ENCODE measurements at places on chromosomes 3 and 15. TPM values are rescaled to one million over a fixed set of nuclear protein-coding genes. Genes with fewer than 3 reads are reported as not detected.

DNA sequence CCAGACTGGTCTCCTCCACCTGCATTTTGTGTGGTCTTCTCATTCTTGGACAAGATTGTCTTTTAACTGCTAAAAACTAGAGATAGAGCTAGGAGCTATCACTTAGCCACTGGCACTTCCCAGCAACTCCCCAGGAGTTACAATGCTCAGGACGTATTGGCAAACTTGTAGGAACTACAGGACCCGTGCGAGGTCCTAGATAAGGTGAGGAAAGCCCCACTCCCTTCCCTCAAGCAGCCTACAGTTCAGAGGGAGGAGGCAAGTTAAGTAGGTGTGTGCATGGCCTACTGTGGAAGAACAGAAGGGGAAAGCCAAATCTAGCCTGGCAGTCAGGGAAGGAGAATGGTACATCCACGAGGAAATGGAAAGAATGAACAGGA is 504.7 kb upstream of the PROK2 start:
- DNase-seq, result no peak

GRCh38 chr3:128498901-128499530 is 6.0 kb upstream of the GATA2 start:
- DNase-seq, result no peak

DNA sequence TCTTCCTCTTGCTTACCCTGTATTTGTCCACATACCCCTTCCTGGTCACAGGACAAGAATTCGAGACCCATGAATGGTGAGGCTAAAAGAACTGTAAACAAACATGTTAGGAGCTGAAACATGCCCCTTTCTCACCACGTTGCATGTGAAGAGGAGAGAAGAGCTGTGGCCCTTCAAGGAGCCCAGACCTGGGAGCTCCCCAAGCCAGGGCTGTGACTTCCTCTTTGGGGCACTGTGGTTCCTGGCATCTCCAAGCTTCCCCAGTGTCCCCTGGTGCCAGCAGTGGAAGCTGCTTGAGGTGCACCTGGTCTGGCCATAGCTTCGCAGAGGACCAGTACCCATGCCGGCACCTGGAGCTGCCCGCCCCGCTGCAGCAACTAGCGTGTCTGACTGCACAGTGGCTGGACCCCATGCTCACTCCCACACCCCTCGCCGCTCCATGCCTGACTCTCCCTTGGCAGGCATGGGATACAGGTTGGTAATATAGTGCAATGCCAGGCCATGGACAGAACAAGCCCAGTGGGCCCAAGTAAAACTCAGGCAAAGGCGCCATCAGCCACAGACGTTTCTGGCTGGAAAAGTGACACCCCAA is 9.9 kb downstream of the SPCS1 start:
- no peak for DNase-seq

DNA sequence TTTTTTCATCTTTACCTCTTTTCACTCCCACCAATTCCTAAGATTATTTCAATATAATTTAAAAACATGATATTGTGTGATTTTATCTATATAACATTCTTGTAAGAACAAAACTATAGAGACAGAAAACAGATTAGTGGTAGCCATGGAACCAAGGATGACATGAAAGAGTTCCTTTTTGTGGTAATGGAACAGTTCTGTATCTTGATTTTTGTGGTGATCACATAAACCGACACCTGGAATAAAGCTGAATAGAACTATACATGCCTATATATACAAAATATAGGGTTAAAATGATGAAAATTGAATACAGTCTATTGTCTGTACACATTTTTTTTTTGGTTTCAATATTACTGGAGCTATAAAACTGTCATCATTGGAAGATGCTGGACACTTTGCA is 945.4 kb downstream of the SI start:
- no peak for DNase-seq

- no peak for DNase-seq
Observed at GRCh38 chr3:52452570-52453221, 1.1 kb downstream of the TNNC1 start.

- no peak for DNase-seq
Observed at GRCh38 chr15:88992216-88992615, 79.0 kb upstream of the MFGE8 start.

DNA sequence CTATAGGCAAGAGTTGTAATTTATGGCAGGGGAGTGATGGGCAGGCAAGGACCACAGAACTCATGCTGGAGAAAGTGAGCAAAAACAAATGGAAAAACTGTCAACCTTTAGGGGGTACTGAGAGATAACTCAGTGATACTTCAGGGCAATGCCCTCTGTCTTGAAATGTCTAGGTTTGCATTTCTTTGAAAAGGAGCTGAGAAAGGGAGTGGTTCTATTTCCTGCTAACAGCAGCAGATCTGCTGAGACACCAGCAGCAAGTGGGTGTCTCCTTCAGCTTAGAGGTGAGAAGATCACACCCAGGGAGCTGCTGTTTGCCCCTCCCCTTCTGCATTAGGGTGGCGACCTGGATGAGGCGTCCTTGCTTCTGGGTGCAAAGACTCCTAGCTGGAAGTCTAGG is 42.3 kb upstream of the XIRP1 start:
- no peak for DNase-seq

- peak; percentile 49 for DNase-seq
Observed at GRCh38 chr15:40506964-40507571, 36.3 kb downstream of the CHST14 start.

GRCh38 chr3:40850861-40851260 is 326.1 kb downstream of the ZNF621 start:
- no peak for DNase-seq

- DNase-seq, result no peak
Observed at GRCh38 chr3:15439476-15439875, 12.1 kb downstream of the EAF1 start.

GRCh38 chr15:57406062-57406772 is 29.9 kb downstream of the CGNL1 start:
- no peak for DNase-seq

DNA sequence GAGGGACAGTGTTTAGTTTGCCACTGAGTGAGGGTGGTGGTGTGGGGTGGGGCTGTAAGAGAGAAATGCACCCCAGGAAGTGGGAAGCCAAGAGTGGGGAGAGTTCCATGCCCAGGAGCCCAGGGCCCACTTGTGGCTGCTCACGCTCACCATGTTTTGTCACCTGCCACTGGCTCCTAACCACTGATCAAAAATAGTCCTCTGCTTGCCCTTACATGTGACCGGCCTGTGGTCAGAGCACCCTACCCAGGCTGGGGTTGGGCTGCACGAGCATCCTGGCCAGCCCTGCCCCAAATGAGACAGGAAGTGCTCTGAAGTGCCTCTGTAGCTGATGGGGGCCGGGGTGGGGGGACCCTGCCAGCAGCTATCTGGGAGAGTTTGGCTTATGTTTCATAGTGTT is 216.3 kb downstream of the RPLP1 start:
- DNase-seq, result no peak

GRCh38 chr3:15929944-15930571 is 132.3 kb upstream of the ANKRD28 start:
- DNase-seq, result no peak

- no peak for DNase-seq
Observed at GRCh38 chr3:50480471-50480870, 23.0 kb downstream of the CACNA2D2 start.

DNA sequence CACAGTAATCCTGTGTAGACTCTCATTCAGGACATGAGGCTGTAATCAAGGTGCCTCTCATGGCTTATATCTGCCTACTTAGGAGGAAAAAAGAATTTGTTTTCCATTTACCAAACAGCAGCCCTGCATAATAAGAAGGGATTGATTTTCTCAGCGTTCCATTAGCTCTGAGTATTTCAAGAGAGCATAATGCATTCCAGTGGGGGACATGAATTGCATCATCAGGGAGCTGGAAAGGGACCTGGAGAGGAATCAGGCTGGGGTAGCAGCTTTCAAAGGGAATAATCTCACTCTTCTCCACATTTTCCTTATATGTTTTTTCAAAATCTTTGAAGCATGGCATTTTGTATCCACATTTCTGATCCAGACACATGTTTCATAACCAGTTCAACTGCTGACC is 150.6 kb upstream of the ANKRD28 start:
- no peak for DNase-seq

GRCh38 chr3:5270666-5271371 is 83.3 kb downstream of the EDEM1 start:
- DNase-seq, result no peak

DNA sequence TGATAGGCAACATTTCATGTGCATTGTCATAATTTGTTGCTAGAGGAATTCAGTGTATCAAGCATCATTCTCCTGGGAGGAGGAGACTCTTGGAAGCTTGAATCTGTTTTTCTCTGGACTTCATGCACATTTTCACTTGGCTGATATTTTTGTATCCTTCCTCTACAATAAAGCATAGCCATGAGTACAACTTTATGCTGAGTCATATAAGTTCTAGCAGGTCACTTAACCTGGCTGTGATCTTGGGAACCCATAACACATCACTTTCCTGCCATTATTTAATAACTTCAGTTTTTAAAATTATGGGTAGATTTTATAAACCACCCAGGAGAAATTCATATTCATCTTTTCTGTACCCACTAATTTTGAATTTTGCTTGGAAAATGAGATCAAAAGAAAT is 203.0 kb upstream of the CD96 start:
- DNase-seq, result no peak

- DNase-seq, result no peak
Observed at GRCh38 chr3:38816026-38816425, at the start of gene SCN10A. Gene SCN10A, minus strand, starts transcription at chr3:38816217. Its CDS starts 22,207 bp downstream, at chr3:38794010.

The FAH gene
- 8.6 TPM for total RNA-seq

The KCTD6 gene
- 10.0 TPM for total RNA-seq

The THAP10 gene
- 0.34 TPM for total RNA-seq

The CD47 gene
- 158 TPM for total RNA-seq

The KLHL6 gene
- 41.7 TPM for total RNA-seq

The RLBP1 gene
- total RNA-seq, result not detected

The COL6A5 gene
- not detected for total RNA-seq
